ENCODE measurements at places on chromosomes 7 and 10.
A peak's percentile ranks its signal among the peaks of the same experiment; 100 is the strongest.

GRCh38 chr10:126549344-126549743 lies 121.1 kb downstream of the C10orf90 start:
- no peak for DNase-seq

- peak; percentile 86 for DNase-seq
Observed at GRCh38 chr7:74598558-74598957, 59.0 kb upstream of the GTF2I start.

DNA sequence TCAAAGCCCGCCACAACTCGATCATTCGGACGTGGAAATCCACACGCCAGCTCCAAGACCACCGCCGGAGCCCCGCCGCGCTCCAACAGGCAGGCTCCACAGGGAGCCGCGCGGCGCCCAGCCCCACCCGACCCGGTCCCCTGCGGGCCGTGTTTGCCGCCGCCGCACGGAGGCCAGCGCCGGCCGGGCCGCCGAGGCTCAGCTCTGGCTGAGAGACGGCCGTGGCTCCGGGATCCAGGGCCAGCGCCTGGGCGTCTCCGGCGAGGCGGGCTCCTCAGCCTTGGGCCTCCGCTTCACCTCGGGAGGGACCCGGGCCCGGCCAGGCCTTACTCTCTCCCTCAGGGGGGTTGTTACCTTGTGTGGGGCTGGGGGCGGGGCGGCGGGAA lies 333 bp downstream of the SMNDC1 start:
- peak; percentile 73 for DNase-seq

DNA sequence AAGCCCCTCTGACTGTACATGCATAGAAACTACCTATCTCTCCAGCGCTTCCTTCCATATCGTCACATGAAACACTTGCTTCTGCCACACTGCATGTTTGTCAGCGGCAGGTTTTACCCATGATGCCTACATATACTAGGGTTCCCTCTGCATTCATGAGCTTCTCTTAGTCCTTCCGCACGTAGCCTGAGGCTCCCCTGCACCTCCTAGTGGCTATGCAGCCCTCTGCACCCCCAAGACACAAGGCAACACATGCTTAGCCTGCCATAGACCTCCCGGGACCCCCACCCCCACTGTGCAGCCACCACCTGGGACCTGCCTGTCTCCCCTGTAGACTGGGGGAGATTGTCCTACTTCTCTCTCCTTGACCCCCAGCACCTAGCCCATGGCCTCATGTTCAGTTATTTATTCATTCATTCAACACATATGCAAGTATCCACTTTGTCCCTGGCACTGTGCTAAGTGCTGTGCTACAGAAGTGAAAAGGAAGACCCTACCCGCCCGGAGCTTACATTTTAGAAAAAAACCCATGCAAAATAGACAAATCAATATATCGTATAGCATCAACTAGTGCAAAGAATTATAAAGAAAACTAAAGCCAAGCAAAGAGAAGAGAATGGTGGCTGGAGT lies 23.5 kb downstream of the TMEM273 start:
- DNase-seq, result no peak

DNA sequence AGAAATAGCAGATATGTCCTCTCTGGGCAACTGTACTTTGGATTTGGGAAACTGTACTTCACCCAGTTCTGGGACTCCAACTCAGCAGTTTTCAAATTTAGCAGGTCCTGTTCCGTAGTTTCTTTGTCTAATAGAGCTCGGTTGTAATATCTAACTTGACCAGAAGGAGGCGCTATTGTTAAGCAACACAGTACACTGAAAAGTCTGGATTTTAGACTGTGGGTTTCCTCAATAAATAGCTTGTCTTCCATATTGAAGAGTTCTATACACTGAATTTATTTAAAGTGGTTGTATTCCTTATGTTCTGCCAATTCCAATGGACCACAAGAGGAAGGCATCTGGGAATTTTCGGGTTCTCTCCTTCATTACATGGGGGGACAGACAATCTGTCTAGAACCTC lies 39.8 kb downstream of the ELFN1 start:
- DNase-seq, result no peak

DNA sequence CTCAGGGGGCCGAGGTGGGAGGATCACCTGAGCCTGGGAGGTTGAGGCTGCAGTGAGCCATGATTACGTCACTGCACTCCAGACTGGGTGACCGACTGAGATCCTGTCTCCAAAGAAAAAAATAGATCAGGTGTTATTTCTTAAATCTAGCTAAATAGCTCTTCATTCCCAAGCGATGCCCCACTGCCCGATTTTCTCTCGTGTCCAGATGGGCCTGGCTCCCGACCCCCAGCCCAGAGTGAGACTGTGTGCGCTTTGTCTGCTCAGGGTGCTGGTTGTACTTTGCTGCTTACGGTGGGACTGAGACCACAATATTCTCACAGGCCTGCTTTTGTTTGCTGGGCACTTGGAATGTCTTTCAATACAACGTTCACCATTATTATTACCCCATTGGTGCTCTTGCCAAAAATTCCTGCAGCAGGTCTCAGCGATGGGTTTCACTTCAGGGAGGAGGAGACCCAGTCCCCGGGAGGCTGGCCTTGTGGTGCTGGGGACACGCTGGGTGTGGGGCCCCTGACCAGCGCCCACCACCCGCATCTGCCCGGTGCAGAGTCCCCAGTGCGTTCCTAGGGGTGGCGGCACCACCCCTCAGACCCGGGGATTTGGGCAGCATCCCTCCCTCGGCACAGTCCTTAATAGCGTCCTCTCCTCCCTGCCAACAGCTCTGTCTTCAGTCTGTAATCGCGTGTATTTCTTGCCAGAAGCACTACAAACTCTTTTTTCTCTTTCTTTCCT lies 20.4 kb upstream of the DPYSL4 start:
- DNase-seq, result no peak

- no peak for DNase-seq
Observed at GRCh38 chr10:63630931-63631680, 109.9 kb downstream of the REEP3 start.
